ENCODE measurements at places on chromosomes 13 and 19.

GRCh38 chr13:41148419-41149283 lies 16.0 kb upstream of the KBTBD6 start:
- no peak for DNase-seq

GRCh38 chr19:12353375-12353774 lies 12.1 kb downstream of the ZNF442 start:
- DNase-seq, result no peak

- no peak for DNase-seq
These were observed 276.3 kb upstream of the SOX21 start for GRCh38 chr13:94988654-94989053.

DNA sequence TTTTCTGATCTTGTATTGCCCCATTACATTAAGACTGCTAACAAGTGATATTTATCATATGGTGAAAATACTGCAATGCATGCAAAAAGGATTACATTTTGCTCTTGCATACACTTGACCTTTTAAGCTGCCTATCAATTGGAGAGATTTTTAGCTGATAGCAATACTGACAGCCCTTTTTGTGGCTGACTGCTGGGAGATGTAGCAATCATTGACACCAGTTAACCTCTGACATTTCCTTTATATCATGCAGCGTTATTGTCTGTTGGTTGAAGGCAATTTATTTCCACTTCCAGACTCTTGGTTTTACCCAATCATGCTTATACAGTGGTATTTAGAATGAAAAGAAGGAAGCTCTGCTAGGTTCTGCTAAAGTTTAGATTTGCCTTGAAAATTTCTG lies 364.0 kb downstream of the LMO7 start:
- DNase-seq, result peak; percentile 22

GRCh38 chr19:2542341-2543069 lies 66.6 kb downstream of the GADD45B start:
- no peak for DNase-seq

- peak; percentile 68 for DNase-seq
These were observed 636 bp upstream of the FOXO1 start for GRCh38 chr13:40666933-40667621.

- DNase-seq, result no peak
These were observed 8.0 kb downstream of the C19orf25 start for GRCh38 chr19:1471010-1471514.

- DNase-seq, result no peak
These were observed 37.5 kb downstream of the DACH1 start for GRCh38 chr13:71829547-71829946.

GRCh38 chr13:40233731-40234195 lies 432.7 kb downstream of the FOXO1 start:
- no peak for DNase-seq

- no peak for DNase-seq
These were observed 57.3 kb downstream of the IRS2 start for GRCh38 chr13:109728791-109729731.

GRCh38 chr19:43725468-43725867 lies 9.6 kb downstream of the IRGC start:
- DNase-seq, result peak; percentile 60

DNA sequence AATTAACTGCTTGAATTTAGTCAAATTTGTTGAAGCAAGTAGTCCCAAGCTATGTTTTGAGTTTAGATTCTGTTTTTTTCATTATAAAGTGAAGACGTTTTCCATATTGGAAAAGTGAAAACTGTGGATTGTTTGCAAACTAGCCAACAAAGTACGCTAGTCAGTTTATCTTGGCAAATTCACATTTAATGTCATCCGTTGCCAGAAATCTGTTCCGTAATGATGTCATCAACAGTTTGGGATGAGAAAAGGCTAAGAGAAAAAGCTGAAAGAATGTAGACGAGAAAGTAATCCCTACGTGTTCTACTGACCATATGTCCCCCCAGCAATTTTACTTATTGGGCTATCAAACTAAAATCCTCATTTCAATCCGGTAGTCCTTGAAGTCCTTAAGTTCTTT lies 419.6 kb downstream of the GPC6 start:
- no peak for DNase-seq

DNA sequence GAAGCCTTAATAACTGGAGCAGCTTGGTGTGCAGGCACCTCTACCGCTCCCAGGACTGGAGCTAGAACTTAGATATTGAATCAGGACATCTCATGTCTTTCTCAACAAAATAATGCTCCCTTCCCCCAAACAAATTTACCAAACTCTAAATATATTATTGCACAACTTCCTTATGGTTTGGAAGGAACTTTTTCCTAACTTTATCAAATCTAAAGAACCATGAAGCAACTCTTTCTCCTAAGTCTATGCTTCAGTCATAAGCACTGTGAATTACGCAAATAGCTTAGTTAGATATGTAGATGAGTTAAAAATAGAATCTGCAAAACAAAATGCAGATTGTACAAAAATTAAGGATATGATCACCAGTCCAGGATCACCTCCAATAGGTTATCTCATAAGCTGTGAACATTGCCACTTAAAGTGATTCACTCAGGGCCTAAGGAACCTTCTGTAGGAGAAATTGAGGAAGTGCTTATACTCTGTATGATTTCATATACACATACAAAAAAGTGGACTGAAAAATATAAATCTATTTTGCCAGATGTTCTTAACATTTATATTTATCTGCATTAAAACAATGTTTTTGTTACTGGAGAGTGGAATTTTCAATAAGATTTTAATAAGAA lies 20.4 kb upstream of the MAB21L1 start:
- no peak for DNase-seq

GRCh38 chr19:41327076-41327575 lies 17.2 kb downstream of the CCDC97 start:
- no peak for DNase-seq

DNA sequence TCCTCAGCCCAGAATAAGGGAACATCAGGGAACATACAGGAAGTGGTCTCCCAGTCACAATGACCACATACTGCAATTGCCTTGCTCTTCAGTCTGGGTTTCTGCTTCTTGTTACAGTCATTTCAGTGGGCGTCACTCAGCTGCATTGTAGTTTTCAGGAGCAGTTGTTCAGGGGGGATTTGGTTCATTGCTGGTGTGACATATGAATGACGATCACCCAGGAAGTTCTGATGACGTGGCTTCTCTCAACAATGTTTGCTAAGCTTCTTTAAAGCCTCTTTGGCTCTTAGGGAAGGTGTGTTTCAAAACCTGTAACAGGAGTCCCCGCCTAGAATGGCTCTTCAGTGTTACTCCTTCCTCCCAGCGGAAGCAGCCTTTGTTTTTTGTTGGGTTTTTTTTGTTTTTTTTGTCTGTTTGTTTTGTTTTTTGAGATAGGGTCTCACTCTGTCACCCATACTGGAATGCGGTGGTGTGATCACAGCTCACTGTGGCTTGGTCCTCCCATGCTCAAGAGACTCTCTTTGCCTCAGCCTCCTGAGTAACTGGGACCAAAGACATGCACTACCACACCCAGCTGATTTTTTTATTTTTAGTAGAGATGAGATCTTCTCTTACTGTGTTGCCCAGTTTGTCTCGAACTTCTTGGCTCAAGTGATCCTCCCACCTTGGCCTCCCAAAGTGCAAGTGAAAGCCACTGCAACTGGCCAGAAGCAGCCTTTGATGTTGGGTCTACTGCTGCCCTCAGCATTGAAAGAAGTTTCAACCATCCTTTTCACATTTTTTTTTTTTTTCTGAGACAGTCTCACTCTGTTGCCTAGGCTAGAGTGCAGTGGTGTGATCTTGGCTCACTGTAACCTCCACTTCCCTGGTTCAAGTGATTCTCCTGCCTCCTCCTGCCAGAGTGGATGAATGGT lies 1.4 kb upstream of the SCEL start:
- DNase-seq, result no peak

Data from GDM1 (cell line).